Hematopoietic multipotent progenitor cell treated with erythropoietin and hydrocortisone succinate and interleukin-3 and kit ligand, for 6 days (in vitro differentiated cells): ENCODE measurements at places on chromosomes 3 and 15.

GRCh38 chr15:44289259-44289790 is 806 bp downstream of the GOLM2 start:
- DNase-seq = peak; percentile 13

DNA sequence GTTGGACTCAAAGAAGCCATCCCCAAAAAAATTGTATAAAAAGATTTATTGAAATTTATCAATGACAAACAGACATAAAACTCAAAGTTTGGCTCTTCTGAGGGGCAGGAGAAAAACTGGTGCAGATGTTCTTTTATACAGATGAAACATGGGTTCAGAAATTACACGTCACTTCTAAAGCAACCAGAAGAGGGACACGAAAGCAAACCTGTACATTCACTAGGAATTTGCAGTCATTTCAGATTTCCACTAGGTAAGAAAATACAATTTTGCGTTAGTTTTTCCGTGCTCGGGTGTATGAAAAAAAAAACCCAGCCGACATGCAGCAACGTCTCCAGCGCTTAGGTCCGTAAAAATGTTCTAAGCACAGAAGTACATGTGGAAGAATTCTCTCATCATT is 41.8 kb downstream of the ANP32A start:
- DNase-seq = no peak

DNA sequence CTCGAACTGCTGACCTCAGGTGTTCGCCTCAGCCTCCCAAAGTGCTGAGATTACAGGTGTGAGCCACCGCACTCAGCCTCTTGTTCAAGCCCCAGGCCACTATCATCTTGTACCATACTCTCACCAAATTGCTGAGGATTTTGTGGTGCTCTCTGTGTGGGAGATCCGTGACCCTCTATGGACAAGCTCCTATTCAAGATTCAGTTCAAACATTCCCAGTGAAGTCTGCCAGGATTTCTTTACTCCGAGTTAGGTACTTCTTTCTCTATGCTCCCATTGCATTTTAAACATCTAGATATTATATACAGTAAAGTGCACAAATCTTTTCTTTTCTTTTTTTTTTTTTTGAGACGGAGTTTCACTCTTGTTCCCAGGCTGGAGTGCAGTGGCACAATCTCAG is 856 bp upstream of the TM4SF19 start:
- DNase-seq = no peak

- peak; percentile 80 for DNase-seq
These were observed 13.9 kb upstream of the PAQR9 start for GRCh38 chr3:142977399-142977728.

DNA sequence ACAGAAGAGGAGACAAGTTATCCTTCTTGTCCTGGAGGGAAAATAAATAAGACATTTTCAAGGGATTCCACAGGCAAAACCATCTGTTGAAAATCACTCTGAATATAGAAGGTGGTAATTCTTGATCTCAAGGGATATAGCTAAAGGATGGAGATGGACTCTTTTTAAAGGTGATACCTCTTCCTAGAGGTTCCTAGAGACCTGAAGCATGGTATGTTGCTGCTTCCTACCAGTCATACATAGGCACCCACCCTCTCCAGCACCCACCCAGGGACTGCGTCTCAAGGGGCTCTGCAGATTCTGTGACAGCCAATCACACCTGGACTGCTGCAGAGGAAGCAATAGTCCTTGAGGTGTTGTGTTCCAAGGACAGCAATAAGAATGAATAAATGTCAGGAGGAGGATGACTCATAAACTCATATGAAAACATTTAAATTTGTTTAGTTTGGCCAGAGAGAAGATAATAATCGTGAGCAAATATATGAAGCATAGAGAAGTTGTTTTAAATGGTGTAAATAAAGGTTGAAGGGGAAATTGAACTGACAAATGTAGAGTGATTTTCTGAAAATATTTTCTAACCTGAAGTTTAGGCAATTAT is 741.6 kb upstream of the CBLB start:
- no peak for DNase-seq

- DNase-seq = peak; percentile 56
These were observed 117.7 kb downstream of the GBE1 start for GRCh38 chr3:81643721-81644120.

- no peak for DNase-seq
These were observed 619.0 kb downstream of the MECOM start for GRCh38 chr3:169044331-169045113.

DNA sequence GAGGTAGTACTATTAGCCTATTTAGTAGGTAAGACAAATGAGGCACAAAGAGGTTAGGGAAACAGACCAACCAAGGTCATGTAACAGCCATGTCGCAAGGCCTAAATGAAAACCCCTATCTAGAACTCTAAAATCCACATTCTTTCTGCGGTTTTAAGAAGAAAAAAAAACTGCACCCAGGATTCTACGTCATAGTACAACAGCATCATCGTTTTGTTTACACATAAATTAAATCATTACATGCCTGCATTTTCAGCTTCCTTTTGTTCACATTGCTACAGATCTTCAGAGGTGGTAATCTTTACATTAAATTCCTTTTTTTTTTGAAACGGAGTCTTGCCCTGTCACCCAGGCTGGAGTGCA is 548 bp upstream of the PSMD6 start:
- peak; percentile 34 for DNase-seq

- no peak for DNase-seq
These were observed 427.4 kb downstream of the FOXP1 start for GRCh38 chr3:71156062-71156665.

- no peak for DNase-seq
These were observed 26.2 kb downstream of the PCSK6 start for GRCh38 chr15:101463270-101463669.

DNA sequence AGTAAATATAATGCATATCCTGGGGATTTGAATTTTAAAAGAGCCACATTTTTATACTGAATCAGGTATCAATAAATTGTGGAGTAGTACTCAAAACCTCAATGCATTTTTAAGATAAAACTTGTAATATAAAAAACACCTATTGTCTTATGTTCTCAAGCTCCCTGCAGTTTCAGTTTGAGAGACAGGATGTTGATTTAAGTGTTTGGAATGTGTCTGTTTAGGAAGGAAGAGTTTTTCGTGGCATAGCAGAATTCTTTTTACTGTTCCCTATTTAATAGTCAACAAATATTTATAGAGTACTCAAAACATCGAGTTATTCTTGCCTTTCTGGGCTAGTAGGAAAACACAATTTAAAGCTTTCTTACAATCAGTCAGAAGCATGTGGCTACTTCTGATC is 146.1 kb upstream of the BCHE start:
- no peak for DNase-seq

- no peak for DNase-seq
These were observed 242.3 kb downstream of the TLE3 start for GRCh38 chr15:69855258-69856000.

DNA sequence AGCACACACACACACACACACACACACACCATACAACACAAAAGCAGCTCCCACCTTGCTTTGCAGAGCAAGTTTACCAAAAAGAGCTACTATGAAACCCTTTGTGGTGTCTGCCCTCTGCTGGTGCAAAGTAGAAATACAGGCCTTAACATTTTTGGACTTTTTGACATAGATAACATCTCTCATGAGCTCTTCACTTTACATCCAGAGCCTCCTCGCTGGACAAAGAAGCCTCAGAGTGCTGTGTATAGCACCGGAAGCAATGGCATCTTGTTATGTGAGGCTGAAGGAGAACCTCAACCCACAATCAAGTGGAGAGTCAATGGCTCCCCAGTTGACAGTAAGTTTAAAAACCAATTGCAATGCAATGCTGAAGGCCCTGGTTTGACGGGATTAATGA is 157.9 kb downstream of the CHL1 start:
- DNase-seq = peak; percentile 74

DNA sequence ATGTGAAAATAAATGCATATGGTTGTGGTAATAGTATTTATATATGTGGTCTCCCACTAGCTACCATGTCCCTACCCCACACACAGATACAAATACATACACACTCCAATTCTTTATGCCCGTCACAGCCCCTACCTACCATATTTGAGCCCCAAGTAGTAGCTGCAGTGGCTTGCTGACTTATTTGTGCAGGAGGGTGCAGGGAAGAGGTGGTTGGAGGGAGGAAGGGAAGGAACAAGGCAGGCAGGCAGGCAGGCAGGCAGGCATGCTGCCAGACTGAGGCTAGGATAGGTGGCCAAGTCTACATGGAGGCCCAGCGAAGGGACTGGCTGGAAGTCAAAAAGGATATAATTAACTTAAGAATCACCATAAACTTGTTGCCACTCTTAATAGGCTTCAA is 82.9 kb downstream of the SCN11A start:
- no peak for DNase-seq

DNA sequence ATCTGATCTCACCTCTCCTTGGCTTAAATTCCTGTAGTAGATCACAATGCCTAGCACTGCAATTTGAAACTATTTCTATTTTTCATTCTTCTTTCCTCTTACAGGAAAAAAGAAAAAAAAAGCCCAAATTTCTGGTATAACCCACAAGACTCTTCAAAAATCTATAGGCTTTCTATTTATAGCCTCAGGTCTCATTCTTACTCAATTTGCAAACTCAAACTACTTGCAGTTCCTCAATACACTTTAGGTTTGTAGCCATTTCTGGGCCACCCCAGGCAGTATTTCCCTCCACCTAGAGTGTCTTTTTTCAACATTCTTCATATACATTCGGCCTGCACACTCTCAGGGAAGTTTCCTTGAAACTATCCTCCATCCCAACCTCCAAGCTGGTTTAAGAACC is 169.0 kb downstream of the TBC1D5 start:
- no peak for DNase-seq

GRCh38 chr3:53195602-53196574 is 34.9 kb downstream of the PRKCD start:
- peak; percentile 74 for DNase-seq

- no peak for DNase-seq
These were observed 10.3 kb upstream of the CDV3 start for GRCh38 chr3:133563186-133563591.

- peak; percentile 55 for DNase-seq
These were observed 4.0 kb downstream of the GCSAM start for GRCh38 chr3:112128843-112129727.
